ENCODE measurements at places on chromosomes 12 and 14. TPM values are rescaled to one million over a fixed set of nuclear protein-coding genes. Genes with fewer than 3 reads are reported as not detected.

Gene C1S
- total RNA-seq: 402 TPM

Gene IL26
- total RNA-seq: not detected

Gene KRT79
- not detected for total RNA-seq

Gene SERPINA1
- total RNA-seq: 1,861 TPM

Gene KRT73
- not detected for total RNA-seq

Gene TSPAN8
- total RNA-seq: 77.3 TPM

Gene ITPK1
- total RNA-seq: 92.0 TPM

Gene CBLN3
- 1.3 TPM for total RNA-seq

- H3K4me1 ChIP-seq: no peaks in the 10 kb centered on the region
- no peaks in the 10 kb centered on the region for H3K36me3 ChIP-seq
- H3K27me3 ChIP-seq: peaks cover 7% of the 10 kb centered on the region
- no peak overlapping the region for H3K27ac ChIP-seq
- H3K4me3 ChIP-seq: peak overlapping the region; percentile 66
These were observed 240.0 kb upstream of the CPNE8 start for GRCh38 chr12:39145175-39145999.

DNA sequence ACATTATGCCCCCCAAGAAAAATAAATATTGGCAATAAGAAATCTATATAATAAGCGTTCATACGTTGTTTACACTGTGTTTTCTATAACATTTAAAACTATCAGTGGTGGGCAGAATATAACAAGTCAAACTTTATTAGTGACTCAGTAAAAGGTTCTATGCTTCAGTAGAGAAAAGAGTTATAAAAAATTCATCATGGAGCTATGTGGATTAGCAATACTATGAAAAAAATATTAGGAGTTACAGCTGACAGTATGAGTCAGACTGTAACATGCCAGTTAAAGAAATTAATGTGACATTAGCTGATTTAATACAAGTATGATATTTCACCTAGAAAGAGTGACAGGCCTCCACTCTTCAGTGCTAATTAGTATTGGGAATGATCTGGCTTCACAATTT is 125.1 kb upstream of the GARIN6 start:
- no peak overlapping the region for H3K27ac ChIP-seq
- no peak overlapping the region for H3K4me3 ChIP-seq
- no peak for DNase-seq
- no peaks in the 10 kb centered on the region for H3K27me3 ChIP-seq
- H3K4me1 ChIP-seq: no peaks in the 10 kb centered on the region
- H3K36me3 ChIP-seq: no peaks in the 10 kb centered on the region

DNA sequence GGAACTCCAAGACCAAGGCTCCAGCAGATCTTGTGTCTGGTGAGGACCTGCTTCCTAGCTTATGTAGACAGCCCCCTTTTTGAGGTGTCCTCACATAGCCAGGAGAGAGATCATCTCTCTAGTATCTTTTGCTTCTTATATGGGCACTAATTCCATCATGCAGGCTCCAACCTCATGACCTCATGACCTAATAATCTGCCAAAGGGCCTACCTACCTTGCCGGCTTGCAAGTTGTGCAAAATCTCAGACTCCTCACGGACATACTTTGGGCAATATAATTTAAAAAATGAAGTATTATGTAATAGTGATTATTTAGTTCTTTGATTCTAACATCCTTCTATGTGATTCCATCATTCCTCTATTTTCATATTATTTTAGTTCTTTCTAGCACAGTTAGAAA is 333.1 kb upstream of the DIO2 start:
- H3K36me3 ChIP-seq: no peaks in the 10 kb centered on the region
- no peak for DNase-seq
- H3K4me1 ChIP-seq: no peaks in the 10 kb centered on the region
- no peak overlapping the region for H3K27ac ChIP-seq

- no peak overlapping the region for H3K27ac ChIP-seq
- DNase-seq: no peak
- no peaks in the 10 kb centered on the region for H3K27me3 ChIP-seq
- H3K4me1 ChIP-seq: no peaks in the 10 kb centered on the region
These were observed 557.0 kb downstream of the SLC6A15 start for GRCh38 chr12:84355561-84355960.

- no peaks in the 10 kb centered on the region for H3K36me3 ChIP-seq
- H3K27ac ChIP-seq: peak within 1 kb of the TSS; percentile 86
- H3K4me3 ChIP-seq: peak within 1 kb of the TSS; percentile 93
- peaks cover 14% of the 10 kb centered on the region for H3K4me1 ChIP-seq
- H3K27me3 ChIP-seq: no peaks in the 10 kb centered on the region
- peak; percentile 97 for DNase-seq
These were observed at the start of gene DDX23 for GRCh38 chr12:48851883-48852733. TSS of gene DDX23 (minus strand) at chr12:48852163. CDS start at chr12:48845782, 6,381 bp downstream.

DNA sequence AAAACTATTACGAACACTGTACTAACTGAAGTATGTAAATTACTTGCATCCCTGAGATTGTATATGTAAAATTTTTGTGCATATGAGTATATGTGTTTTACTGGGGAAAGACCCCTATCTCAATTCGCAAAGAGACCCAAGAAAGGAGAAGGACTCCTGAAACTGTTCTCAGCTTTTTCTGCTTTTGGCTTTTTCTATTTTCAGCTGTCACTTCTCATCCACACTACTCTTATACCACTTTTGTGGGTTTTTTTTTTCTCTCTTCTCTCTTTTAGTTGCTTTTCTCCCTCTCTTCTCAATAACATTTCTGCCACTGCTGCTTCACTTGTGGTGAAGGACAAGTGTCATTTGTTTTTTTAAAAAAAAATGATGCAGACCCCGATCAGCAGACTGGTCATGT is 39.8 kb downstream of the NIN start:
- H3K27me3 ChIP-seq: no peaks in the 10 kb centered on the region
- H3K4me3 ChIP-seq: no peak overlapping the region
- no peak overlapping the region for H3K27ac ChIP-seq

DNA sequence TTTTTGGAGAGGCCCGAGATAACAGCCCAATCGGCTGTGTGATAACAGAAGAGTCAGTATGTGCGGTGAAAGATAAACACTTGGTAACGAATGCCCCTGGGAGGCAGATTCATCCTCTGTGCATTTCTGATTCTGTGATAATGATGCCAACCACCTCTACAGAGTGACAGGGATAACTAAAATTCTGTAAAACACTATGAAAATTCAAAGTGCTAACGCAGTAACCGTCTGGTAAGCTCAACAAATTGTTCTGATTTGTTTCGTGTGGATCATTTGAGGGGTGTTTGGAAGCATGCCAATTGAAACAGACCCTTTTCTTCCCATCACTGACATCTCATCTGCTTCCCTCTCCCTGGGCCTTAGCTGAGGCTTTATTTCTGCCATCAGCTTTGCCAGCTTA is 76.3 kb downstream of the ESR2 start:
- no peak overlapping the region for H3K4me3 ChIP-seq
- no peaks in the 10 kb centered on the region for H3K27me3 ChIP-seq
- peaks cover 4% of the 10 kb centered on the region for H3K36me3 ChIP-seq

- no peaks in the 10 kb centered on the region for H3K4me1 ChIP-seq
- no peaks in the 10 kb centered on the region for H3K27me3 ChIP-seq
These were observed 31.8 kb downstream of the TMEM229B start for GRCh38 chr14:67456732-67457131.

DNA sequence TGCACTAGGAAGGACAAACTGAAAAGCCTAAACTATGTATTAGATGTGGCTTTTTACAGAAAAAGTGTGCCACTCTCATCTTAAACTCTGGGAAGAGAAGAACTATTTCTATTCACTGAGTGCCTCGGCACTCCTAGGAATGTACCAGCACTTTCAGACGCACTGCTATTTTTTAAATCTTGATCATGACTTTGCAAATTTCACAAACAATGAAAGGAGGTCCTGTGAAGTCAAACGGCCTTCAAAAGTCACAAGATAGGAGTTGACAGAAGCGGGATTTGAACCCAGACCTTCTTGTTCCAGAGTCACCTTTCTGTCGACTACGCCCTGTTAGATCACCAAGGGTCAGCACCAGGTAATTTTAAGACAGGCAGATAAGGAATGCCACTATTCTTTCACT is 365.4 kb downstream of the VRK1 start:
- H3K4me1 ChIP-seq: no peaks in the 10 kb centered on the region
- H3K27ac ChIP-seq: no peak overlapping the region
- no peak for DNase-seq
- no peaks in the 10 kb centered on the region for H3K27me3 ChIP-seq

- DNase-seq: peak; percentile 75
- H3K4me1 ChIP-seq: peaks cover 12% of the 10 kb centered on the region
- H3K27ac ChIP-seq: no peak overlapping the region
These were observed 8.3 kb downstream of the CISTR start for GRCh38 chr12:53743266-53744129.

DNA sequence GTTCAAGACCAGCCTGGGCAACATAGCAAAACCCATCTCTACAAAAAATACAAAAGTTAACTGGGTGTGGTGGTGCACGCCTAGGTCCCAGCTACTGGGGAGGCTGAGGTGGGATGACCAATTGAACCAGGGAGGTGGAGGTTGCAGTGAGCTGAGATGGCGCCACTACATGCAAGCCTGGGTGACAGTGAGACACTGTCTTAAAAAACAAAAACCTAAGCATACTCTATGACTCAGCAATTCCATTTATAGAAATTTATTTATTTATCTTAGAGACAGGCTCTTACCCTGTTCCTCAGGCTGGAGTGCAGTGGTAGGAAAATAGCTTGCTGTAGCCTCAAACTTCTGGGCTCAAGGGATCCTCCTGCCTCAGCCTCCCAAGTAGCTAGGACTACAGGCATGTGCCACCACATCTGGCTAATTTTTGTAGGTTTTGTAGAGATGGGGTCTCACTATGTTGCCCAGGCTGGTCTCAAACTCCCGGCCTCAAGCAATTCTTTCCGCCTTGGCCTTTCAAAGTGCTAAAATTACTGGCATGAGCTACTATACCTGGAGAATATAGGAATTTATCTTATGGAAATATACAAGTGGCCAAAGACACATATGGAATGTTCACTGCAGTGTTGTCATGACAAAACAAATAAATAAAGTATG is 43.3 kb downstream of the NCKAP5L start:
- no peaks in the 10 kb centered on the region for H3K36me3 ChIP-seq
- no peak overlapping the region for H3K27ac ChIP-seq
- no peak overlapping the region for H3K4me3 ChIP-seq
- DNase-seq: no peak

GRCh38 chr12:109289551-109289950 is 19.5 kb downstream of the FOXN4 start:
- H3K4me3 ChIP-seq: no peak overlapping the region
- no peaks in the 10 kb centered on the region for H3K4me1 ChIP-seq
- no peaks in the 10 kb centered on the region for H3K36me3 ChIP-seq
- no peak for DNase-seq

DNA sequence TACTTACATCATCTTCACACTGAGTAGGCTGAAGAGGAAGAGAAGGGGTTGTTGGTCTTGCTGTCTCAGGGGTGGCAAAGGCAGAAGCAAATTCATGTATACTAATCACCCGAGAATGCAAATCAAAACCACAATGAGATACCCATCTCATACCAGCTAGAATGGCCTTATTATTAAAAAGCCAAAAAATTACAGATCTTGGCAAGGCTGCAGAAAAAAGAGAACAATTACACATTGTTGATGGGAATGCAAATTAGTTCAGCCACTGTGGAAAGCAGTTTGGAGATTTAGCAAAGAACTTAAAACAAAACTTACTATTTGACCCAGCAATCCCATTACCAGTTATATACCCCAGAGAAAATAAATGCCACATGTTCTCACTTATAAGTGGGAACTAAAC is 154.9 kb downstream of the SEC23A start:
- no peaks in the 10 kb centered on the region for H3K4me1 ChIP-seq
- H3K27ac ChIP-seq: no peak overlapping the region
- H3K4me3 ChIP-seq: no peak overlapping the region

GRCh38 chr12:82959821-82960220 is 273.1 kb downstream of the TMTC2 start:
- no peak for DNase-seq
- H3K36me3 ChIP-seq: no peaks in the 10 kb centered on the region
- no peak overlapping the region for H3K27ac ChIP-seq
- H3K27me3 ChIP-seq: no peaks in the 10 kb centered on the region
- H3K4me1 ChIP-seq: no peaks in the 10 kb centered on the region

DNA sequence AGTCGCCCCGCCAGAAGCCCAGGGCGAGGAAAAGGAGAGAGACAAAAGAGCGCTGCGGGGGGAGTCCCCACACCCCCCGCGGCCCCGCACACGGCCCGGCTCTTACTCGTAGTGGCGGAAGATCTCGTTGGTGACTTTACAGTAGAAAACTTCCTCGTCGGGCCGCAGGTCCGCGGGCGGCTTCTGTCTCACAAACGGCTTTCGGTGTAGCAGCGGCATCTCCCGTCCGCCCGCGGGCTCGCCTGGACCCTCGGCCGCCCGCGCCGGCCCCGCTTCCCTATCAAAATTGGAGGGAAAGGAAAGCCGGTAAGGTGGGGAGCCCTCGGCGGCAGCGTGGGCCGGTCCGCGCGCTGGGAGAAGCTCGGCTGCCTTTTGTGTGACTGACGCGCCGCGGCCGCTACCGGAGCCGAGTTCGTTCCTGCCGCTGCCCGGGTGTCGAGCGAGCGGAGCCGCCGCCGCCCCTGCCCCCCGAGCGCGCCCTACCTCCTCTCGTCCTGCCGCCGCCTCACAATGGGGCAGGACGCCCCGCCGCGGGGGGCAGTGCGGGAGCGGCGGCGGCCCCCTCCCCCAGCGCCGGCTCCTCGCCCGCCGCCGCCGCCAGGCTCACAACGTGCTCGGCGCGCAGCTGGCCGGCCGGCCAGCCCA is 652 bp downstream of the BAZ1A start:
- H3K27ac ChIP-seq: peak overlapping the region; percentile 99
- no peaks in the 10 kb centered on the region for H3K4me1 ChIP-seq
- no peaks in the 10 kb centered on the region for H3K36me3 ChIP-seq
- DNase-seq: peak; percentile 79
- H3K27me3 ChIP-seq: no peaks in the 10 kb centered on the region

- no peak for DNase-seq
- no peaks in the 10 kb centered on the region for H3K4me1 ChIP-seq
- H3K4me3 ChIP-seq: no peak overlapping the region
These were observed 88.4 kb downstream of the ANO2 start for GRCh38 chr12:5856692-5857091.

GRCh38 chr12:92634202-92634601 is 68.6 kb upstream of the PLEKHG7 start:
- peaks cover 4% of the 10 kb centered on the region for H3K4me1 ChIP-seq
- no peak overlapping the region for H3K4me3 ChIP-seq
- DNase-seq: no peak
- H3K27ac ChIP-seq: no peak overlapping the region
- no peaks in the 10 kb centered on the region for H3K27me3 ChIP-seq

Measured in kidney (tissue), 22 donors.